ENCODE measurements at places on chromosomes 13 and 19.

DNA sequence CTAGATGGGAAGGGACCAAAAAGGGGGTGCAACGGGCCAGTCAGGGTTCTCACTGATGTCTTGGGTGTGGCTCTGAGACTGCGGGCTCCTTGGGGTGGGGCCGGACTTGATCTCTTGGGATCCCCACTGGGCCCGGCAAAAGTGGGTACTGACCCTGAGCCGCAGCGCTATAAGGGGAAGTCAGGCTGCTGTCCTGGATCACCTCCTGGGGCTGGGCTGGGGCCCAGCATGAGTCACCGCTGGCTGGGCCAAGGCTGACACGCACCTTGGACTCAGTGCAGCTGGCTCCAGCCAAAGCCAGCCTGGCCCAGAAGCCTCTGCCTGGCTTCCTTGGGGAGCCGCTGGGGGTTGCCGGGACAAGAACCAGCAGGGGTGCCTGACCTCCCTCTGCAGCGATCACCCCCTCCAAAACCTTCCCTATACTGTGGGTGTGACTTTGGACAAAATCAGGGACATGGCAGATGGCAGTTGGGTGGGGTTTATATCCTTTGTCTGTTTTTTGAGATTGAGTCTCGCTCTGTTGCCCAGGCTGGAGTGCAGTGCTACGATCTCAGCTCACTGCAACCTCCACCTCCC, 617 bp upstream of the IQCN start:
- no peak for DNase-seq

- no peak for DNase-seq
Measured at GRCh38 chr13:111339366-111340143, 19.1 kb downstream of the TEX29 start.

DNA sequence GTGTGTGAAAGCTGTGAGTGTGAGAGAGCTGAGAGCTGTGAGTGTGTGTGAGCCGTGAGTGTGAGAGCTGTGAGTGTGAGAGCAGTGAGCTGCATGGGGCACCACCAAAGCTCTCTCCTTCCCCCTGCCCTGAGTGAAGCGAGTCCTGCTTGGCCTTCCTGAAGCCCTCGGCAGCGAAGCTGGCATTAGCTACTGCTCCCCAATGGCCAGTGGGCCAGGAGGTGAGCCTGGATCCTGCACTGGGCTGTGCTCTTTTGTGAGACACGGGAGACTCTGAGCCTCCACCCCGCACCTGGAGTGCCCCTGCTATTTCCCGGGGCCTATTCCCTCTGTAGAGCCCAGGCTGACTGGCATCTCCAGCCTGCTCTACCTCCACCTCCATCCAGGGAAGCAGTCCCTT, 51.5 kb downstream of the HSPH1 start:
- DNase-seq, result no peak

DNA sequence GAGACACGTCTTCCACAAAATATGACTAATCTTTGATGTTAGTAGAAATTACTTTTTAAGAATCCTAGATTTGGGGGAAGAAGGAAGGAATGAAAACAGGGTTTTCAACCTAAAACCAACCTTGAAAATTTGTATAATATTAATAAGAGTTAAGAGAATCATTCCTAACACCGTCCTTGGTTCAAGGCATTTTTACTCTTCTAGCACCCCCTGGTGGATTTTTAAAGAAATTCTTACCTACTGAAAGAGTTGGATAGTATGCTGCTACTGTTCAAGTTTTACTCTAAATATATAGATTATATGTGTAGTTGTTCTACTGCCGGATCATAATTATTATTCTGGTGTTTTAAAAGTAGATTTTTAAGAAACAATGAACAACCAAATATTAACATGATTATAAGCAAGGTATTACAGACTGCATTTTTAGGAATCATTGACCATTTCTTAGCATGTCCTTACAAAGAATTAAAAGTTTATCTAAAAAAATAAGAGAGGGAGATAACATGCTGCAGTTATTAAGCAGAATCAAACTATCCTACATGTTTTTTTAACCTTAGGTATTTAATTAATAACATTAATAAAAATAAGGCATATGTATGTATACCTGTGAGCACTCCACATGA, 7.4 kb upstream of the SLITRK6 start:
- DNase-seq, result no peak

DNA sequence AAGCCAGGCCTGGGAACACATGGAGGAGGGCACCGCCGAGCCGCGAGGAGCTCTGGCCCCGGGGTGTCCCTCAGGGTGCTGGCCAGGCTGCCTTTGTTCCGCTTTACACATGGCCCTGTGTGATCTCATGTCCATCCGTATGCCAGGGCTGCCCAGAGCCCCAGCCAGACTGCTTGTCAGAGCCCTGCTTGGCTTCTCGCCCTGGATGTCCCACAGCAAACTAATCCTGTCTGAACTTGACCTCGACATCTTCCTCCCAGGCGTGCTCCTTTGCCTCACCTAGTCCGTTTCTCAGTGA, 14.3 kb downstream of the BCKDHA start:
- no peak for DNase-seq

- DNase-seq, result no peak
Measured at GRCh38 chr13:94414708-94415107, 64.8 kb downstream of the DCT start.

DNA sequence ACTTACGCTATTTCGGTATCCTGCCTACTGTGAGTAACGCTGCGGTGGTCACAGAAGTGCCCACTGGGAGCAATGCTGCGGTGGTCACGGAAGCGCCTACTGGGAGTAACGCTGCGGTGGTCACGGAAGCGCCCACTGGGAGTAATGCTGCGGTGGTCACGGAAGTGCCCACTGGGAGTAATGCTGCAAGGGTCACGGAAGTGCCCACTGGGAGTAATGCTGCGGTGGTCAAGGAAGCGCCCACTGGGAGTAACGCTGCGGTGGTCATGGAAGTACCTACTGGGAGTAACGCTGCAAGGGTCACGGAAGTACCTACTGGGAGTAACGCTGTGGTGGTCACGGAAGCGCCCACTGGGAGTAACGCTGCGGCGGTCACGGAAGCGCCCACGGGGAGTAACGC, 52.1 kb upstream of the SOX1 start:
- no peak for DNase-seq

GRCh38 chr13:104460554-104460953, 1394.3 kb upstream of the SLC10A2 start:
- DNase-seq, result no peak

DNA sequence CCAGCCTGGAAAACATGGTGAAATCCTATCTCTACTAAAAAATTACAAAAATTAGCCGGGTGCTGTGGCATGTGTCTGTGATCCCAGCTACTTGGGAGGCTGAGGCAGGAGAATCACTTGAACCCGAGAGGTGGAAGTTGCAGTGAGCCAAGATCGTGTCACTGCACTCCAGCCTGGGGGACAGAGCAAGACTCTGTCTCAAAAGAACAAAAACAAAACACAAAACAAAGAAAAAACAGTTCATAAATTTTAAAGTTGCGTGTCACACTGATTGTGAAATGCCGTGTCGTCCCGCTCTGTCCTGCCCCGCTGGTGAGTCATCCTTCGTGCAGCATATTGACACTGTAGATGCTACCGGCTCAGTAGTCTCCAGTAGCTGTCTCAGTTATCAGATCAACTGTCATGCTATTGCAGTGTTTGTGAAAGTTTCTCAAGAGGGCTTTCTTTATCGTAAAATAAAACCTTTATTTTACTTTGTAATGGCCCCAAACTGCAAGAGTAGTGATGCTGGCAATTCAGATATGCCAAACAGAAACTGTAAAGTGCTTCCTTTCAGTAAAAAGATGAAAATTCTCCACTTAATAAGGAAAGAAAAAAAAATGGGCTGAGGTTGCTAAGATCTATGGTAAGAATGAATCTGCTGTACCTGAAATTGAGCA, 36.4 kb upstream of the IGFL1 start:
- DNase-seq, result no peak
